ENCODE measurements at places on chromosomes 3 and 15.

- no peak for DNase-seq
These were observed 49.2 kb downstream of the PIERCE2 start for GRCh38 chr15:55457401-55458022.

DNA sequence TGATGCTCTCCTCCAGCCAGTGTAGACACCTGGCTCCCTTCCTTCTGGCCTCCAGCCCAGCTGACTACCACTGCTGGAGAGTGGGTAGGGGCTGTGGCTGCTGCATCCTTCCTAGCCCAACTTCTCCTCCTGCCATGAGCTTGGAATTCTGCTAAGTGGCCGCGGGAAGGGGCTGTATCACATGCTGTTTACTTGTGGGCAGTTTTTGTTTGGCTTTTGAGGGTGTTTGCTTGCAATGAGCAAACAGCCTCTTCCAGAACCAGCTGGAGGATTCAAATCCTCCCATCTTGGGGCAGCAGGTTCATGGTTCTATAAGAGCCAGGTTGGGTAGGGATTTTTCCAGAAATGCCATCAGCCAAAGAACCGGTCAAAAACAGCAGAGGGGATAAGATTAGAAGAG lies 9.0 kb downstream of the GASK1A start:
- no peak for DNase-seq

DNA sequence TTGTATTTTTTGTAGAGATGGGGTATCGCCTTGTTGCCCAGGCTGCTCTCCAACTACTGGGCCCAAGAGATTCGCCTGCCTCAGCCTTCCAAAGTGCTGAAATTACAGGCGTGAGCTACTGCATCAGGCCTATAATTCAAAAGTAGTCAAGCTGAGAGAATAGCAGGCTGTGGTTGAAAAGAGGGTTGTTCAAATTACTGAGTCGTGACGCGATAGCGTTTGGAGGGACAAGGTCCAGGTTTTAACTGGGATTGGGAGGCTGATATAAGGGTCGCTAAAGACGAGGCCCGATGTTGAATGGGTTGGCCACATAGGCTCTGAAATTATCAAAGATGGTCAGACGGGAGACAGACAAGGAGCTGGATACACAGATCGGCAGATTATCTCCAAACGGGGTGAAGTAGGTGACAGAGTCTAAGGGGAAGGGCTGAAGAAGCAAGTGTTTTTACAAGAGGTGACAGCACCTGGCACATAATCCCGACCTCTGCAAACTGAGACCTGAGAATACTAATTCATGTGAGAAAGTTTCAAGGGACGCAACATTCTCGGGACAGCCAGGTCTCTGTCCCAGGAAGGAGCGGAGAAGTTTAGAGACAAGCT lies 759 bp upstream of the ARID3B start:
- DNase-seq = peak; percentile 3

DNA sequence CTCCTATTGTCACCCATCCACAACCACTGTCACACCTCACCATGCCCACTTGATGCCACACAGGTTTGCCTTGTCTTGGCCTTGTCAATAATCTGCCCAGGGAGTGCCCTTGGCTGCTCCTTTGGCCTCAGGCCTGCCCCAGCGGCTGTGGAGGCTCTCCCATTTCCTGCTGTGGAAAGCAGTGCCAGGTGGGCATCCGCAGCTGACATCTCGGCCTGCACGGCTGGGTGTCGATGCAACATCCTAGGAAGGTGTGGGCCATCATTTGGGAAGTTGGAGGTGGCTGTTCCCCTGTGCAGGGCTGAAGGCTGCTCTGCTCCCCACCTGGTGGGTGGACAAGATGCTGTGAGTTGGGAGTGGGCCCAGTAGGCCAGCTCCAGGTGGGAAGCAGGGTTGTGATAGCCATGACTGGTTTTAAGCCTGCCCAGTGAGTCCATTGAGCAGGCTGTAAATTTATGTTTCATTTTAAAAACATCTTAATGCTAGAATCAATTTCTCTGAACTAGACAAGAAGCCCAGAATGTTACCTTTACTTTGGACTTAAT lies 12.5 kb downstream of the DNAH1 start:
- DNase-seq = no peak

- no peak for DNase-seq
These were observed 5.0 kb downstream of the RHO start for GRCh38 chr3:129533406-129533805.

- no peak for DNase-seq
These were observed 3.1 kb downstream of the GLB1 start for GRCh38 chr3:33093847-33094246.

DNA sequence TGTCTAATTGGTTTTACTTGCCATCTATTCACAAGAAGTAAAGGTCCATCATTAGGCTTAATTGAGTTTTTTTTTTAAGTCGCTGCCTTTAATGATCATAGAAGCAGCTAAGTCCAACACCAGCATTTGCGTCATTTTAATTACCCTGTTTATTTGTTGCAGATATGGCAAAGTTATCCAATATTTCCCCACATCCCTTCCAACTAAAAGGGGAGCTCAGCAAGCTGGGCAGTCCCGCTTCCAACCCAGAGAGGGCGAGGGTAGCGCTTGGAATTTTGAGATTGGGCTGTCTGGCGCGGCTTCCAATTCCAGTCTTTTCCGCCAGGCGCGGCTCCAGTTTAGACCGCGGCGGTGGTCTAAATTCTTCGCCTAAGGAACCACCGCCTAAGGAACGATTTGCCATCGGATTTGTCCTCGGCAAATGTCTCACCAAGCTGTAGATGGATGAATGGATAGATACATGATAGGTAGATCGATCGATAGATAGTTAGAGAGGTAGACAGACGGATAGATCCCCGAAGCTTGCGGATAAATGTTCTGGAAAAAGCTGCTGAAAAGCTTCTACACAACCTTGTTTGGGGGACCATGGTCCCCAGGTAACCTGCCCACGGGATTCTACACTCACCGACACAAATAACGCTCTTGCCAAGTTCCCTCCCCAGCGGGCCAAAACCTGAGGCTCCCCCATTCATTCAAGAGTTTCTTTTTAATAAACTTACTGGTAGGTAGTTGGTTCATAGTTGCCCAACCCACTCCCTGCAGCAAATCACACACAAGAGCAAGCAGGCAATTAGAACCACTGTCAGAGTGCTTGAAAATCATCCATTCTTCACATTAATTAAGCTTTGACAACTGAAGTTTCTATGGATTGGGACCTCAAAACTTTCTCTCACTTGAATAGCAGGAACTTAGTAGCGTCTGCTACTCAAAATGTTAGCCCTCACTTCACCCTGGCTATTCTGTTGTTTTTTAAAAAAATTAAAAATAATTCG lies 49.1 kb downstream of the ZIC4 start:
- no peak for DNase-seq

- no peak for DNase-seq
These were observed 80.4 kb downstream of the IGF1R start for GRCh38 chr15:98728811-98729160.

DNA sequence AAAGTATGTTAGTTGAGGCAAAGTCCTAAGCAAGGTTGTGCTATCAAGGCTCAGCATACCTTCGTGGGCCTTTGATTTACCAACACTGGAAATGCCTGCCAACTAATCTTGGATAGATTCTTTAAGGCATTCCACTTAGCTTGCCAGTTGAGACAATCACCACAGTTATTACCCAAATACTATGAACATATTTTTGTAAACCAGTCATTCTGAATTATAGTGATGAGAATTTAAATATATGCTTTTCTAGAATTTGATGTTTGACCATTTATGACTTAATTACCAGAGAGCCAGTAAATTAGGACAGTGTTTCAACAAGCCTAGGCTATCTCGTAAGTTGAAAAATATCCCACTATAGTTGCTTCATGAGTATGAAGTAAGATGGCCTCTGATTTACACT lies 15.5 kb downstream of the TRIM59 start:
- no peak for DNase-seq

DNA sequence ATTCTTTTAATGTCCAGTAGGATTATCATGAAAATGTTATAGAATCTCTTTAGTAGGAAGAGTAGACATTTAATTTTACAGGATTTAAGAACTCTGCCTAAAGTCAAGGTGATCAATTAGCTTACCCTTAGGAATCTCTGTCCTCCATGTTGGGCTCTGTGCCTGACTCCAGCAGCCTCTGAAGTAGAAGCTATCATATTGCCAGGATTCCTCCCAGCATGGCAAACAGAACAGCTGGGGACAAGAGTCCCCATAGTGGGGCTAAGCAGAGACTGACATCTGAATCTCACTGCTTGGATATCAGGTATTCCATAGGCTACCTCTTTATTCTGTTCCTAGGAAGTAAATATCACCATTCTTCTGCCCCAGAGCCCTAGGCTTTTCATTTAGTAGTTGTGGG lies 1.5 kb downstream of the SLC15A2 start:
- no peak for DNase-seq

DNA sequence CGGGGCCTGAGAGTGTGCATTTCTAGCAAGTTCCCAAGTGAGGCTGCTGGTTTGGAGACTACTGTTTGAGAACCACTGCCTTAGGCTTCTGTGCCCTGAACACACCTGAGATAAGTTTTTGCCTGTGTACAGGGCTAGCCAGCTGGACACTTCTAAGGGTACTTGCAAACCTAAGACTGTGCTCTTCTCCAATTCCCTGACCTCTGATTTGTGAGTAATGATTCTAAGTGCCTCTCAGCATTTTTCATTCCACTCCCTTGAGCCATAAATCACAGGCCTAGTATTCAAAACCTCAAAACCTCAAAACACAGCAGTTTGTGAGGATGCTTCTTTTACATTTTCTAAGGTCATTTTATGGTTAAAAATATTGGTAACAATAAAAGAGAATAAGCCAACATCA lies 148.4 kb downstream of the CHST2 start:
- DNase-seq = no peak

Measured in T-cell (primary cell).